Memory B cell (primary cell): ENCODE measurements at places on chromosomes 3 and 15.

DNA sequence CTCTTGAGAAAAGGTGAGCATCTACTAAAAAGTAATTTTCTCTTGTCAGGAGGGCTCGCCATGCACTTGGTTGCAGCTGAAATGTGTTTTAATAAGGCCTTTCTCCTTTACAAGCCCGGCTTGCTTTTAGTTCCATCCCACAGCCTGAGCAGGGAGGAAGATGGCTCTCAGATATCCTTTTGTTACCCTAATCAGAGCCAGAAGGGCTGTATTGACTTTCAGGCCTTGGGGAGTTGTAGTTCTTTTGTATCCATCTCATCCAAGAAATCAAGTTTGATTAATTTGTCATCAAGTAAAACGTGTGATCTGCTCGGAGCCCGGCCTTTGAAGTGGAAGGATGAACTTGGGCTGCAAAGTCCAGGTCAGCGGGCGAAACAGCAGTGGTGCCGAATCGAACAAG is 52.9 kb downstream of the EIF4E3 start:
- no peaks in the 10 kb centered on the region for H3K4me1 ChIP-seq
- no peak overlapping the region for H3K4me3 ChIP-seq
- H3K27ac ChIP-seq: no peak overlapping the region
- DNase-seq: no peak
- no peaks in the 10 kb centered on the region for H3K36me3 ChIP-seq

- peak overlapping the region; percentile 66 for H3K27ac ChIP-seq
- H3K4me3 ChIP-seq: peak overlapping the region; percentile 12
- no peaks in the 10 kb centered on the region for H3K27me3 ChIP-seq
- no peak for DNase-seq
These were observed 32.2 kb downstream of the MCTP2 start for GRCh38 chr15:94263341-94264273.

DNA sequence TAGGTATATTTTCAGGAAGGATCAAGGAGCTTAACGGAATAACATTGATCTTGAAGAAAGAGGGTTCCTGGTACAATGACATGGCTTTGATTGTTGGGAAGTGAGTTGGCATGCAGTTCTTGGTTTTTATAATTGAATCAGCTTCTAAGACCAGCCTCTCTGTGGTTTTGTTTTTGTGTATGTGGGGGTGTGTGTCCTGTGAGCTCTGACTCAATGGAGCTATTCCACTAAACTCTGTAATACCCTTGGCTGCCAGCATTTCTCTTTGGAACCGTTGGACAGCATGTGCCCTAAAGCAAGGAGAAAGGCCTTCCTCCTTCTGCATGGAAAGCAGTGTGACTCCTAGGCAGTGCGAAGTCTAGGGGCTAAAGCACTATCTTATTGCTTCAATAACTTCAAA is 124.8 kb downstream of the EDEM1 start:
- no peaks in the 10 kb centered on the region for H3K4me1 ChIP-seq
- no peaks in the 10 kb centered on the region for H3K27me3 ChIP-seq
- no peaks in the 10 kb centered on the region for H3K36me3 ChIP-seq
- no peak overlapping the region for H3K4me3 ChIP-seq
- H3K27ac ChIP-seq: no peak overlapping the region

GRCh38 chr3:152277198-152277597 is 8.5 kb downstream of the MBNL1 start:
- H3K4me1 ChIP-seq: peaks cover 56% of the 10 kb centered on the region
- H3K36me3 ChIP-seq: peaks cover 8% of the 10 kb centered on the region
- peak overlapping the region; percentile 3 for H3K4me3 ChIP-seq
- DNase-seq: no peak
- peak overlapping the region; percentile 56 for H3K27ac ChIP-seq

- no peak overlapping the region for H3K4me3 ChIP-seq
- no peak overlapping the region for H3K27ac ChIP-seq
- no peaks in the 10 kb centered on the region for H3K4me1 ChIP-seq
- DNase-seq: no peak
- H3K27me3 ChIP-seq: peaks cover 19% of the 10 kb centered on the region
- no peaks in the 10 kb centered on the region for H3K36me3 ChIP-seq
These were observed 96.4 kb downstream of the WNT7A start for GRCh38 chr3:13783476-13783875.

DNA sequence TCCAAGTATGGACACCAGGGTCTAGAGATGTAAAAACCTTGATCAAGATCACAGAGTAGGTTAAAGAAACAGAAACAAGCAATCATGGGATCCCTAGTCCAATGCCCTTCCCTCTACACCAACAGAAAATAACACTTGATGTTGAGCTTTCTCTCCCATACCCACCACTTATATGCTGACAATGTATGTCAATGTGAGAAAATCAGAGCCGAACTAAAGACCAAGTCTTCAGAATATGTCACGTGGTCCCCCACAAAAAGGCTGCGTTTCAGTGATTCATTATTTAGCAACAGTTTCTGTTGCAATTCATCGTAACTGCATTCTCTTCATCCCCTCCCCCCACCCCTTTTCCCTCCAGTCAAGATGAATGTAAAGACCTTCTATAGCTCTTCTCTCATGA is 278.9 kb upstream of the STT3B start:
- no peak for DNase-seq
- peaks cover 3% of the 10 kb centered on the region for H3K36me3 ChIP-seq
- peaks cover 4% of the 10 kb centered on the region for H3K4me1 ChIP-seq
- H3K27me3 ChIP-seq: peaks cover 6% of the 10 kb centered on the region
- H3K27ac ChIP-seq: no peak overlapping the region
- H3K4me3 ChIP-seq: no peak overlapping the region

- no peak overlapping the region for H3K4me3 ChIP-seq
- peaks cover 3% of the 10 kb centered on the region for H3K4me1 ChIP-seq
- H3K27ac ChIP-seq: peak overlapping the region; percentile 73
- no peaks in the 10 kb centered on the region for H3K27me3 ChIP-seq
- peaks cover 25% of the 10 kb centered on the region for H3K36me3 ChIP-seq
- DNase-seq: no peak
These were observed 112.5 kb downstream of the MYO9A start for GRCh38 chr15:72005483-72005882.

- H3K36me3 ChIP-seq: no peaks in the 10 kb centered on the region
- no peaks in the 10 kb centered on the region for H3K4me1 ChIP-seq
- H3K27me3 ChIP-seq: no peaks in the 10 kb centered on the region
- no peak for DNase-seq
- no peak overlapping the region for H3K27ac ChIP-seq
These were observed 17.5 kb upstream of the BCHE start for GRCh38 chr3:165854696-165855095.

GRCh38 chr15:32844118-32844711 is 126.4 kb downstream of the GREM1 start:
- H3K27me3 ChIP-seq: peaks cover 4% of the 10 kb centered on the region
- no peak for DNase-seq
- H3K36me3 ChIP-seq: no peaks in the 10 kb centered on the region
- peaks cover 9% of the 10 kb centered on the region for H3K4me1 ChIP-seq
- H3K4me3 ChIP-seq: no peak overlapping the region

- H3K27me3 ChIP-seq: no peaks in the 10 kb centered on the region
- peaks cover 23% of the 10 kb centered on the region for H3K36me3 ChIP-seq
- no peaks in the 10 kb centered on the region for H3K4me1 ChIP-seq
- DNase-seq: no peak
- H3K27ac ChIP-seq: no peak overlapping the region
These were observed 99.1 kb downstream of the NR1I2 start for GRCh38 chr3:119880966-119881365.

- no peak overlapping the region for H3K4me3 ChIP-seq
- H3K36me3 ChIP-seq: peaks cover 6% of the 10 kb centered on the region
- peaks cover 24% of the 10 kb centered on the region for H3K4me1 ChIP-seq
- H3K27ac ChIP-seq: no peak overlapping the region
These were observed 2.6 kb downstream of the SLMAP start for GRCh38 chr3:57758686-57759085.

DNA sequence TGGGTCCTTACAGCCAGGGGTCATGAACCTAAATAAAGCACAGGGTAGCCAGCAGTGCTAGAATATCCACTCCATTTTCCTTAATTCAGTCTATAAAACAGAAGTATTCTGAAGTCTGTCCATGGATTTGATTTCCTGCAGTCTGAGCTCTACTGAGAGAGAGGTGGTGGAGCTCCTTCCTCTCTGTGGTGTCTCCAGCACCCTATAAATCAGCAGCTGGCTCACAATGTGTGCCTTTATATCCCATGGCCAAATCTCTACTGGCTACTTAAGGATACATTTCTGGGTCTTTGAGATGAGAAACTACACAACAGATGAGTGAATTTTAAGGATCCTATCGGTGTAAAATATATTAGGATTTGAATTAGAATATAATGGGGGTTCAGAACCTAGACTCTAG is 339.9 kb upstream of the RBMS3 start:
- no peak for DNase-seq
- no peak overlapping the region for H3K27ac ChIP-seq
- H3K27me3 ChIP-seq: no peaks in the 10 kb centered on the region
- peaks cover 3% of the 10 kb centered on the region for H3K4me1 ChIP-seq

- peaks cover 2% of the 10 kb centered on the region for H3K36me3 ChIP-seq
- H3K4me3 ChIP-seq: peak overlapping the region; percentile 25
- no peaks in the 10 kb centered on the region for H3K27me3 ChIP-seq
- H3K27ac ChIP-seq: no peak overlapping the region
- DNase-seq: no peak
These were observed 35.2 kb upstream of the SIAH2 start for GRCh38 chr3:150798122-150798618.

DNA sequence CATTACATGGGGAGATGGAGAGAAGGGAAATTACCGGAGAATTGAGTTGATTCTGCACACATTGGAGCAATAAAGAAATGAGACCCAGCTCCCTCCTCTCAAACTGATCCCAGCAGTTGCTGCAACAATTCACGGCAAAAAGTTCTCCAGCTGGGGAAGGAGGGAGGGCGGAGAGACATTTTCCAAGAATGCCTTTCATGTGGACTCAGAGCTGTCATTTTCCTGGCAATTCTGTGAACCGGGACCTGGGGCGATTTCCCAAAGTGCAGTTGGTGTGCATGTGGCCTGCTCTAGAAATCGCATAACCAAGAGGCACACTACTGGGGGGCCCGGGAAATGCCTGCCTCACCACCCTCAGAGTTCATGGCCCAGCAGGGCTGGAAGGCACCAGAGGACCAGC is 48.7 kb upstream of the IREB2 start:
- H3K27ac ChIP-seq: no peak overlapping the region
- no peak for DNase-seq
- no peaks in the 10 kb centered on the region for H3K36me3 ChIP-seq
- no peaks in the 10 kb centered on the region for H3K4me1 ChIP-seq
- no peak overlapping the region for H3K4me3 ChIP-seq
- peaks cover 27% of the 10 kb centered on the region for H3K27me3 ChIP-seq

DNA sequence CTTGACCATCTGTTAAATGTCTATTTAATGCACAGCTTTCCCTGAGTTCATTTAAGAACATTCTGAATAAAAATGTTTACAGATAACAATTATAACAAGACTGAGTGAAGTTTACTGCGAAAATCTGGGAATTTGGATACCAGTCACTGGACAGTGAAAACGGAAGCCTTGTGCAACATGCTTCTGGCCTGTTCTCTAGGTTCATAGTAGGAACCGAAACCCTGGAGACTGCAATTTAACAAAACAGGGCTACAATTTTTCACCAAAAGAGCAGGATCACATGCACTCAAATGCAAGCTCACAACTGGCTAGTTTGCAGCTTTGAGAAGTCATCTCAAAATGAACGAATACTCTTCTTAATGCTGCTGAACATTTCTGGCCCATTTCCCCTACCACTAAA is 435.9 kb downstream of the NR2F2 start:
- DNase-seq: no peak
- no peaks in the 10 kb centered on the region for H3K36me3 ChIP-seq
- H3K4me1 ChIP-seq: no peaks in the 10 kb centered on the region
- no peak overlapping the region for H3K4me3 ChIP-seq

DNA sequence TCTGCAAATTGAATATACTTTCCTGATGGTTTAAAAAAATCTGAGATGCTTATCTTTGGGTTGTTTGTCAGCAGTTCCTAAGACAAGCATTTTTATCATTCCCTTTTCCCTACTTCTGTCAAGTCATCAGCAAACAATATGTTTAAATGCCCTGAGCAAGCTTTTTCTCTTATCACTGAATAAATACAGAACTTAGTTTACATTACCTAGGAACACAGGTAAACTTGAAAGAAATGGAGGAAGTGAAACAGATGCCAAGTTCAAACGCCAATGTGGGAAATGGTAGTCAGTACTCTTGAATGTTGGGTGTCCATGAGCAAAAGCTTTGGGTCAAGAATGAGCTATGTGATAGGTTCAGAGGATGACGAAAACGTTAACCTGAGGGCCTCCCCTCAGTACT is 17.2 kb upstream of the TCAIM start:
- no peaks in the 10 kb centered on the region for H3K4me1 ChIP-seq

DNA sequence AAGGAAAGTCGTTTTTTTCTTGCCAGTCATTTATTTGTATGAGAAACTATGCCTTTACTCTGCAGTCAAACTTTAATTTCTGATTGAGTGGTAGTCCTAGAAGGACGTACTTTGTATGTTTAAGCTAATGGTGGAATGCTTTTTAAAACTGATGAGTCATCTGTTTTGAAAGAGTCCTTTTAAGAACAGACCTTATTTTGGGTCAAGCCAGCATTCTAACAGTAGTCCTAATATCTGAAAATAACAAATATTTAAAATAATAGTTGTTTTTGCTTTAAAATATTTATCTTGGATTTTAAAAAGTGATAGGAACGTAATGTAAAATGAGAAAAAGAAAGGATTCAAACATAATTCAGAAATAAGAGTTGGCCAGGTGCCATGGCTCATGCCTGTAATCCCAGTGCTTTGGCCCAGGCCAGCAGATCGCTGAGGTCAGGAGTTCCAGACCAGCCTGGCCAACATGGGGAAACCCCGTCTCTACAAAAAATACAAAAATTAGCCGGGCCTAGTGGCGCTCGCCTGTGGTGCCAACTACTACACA is 1.3 kb upstream of the LRRC58 start:
- H3K4me1 ChIP-seq: peaks cover 22% of the 10 kb centered on the region
- peaks cover 4% of the 10 kb centered on the region for H3K36me3 ChIP-seq
- peak overlapping the region; percentile 91 for H3K27ac ChIP-seq
- H3K27me3 ChIP-seq: no peaks in the 10 kb centered on the region
- DNase-seq: no peak
- peak overlapping the region; percentile 56 for H3K4me3 ChIP-seq

DNA sequence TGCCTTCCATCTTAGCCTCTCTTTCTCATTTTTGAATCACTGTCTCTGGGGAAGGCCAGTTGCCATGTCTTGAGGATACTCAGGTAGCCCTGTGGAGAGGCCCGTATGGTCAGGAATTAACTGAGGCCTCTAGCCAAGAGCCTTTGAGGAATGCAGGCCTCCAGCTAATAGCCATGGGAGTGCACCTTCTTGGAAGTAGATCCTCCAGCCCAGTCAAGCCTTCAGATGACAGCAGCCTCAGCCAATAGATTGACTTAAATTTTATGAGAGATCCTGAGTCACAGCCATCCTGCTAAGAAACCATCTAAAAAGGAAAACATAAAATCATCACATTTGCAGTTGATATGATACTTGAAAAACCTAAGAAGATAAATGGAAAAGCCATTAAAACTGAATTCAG is 112.5 kb upstream of the BNIP2 start:
- H3K4me3 ChIP-seq: no peak overlapping the region
- no peak overlapping the region for H3K27ac ChIP-seq
- no peak for DNase-seq
- H3K27me3 ChIP-seq: peaks cover 7% of the 10 kb centered on the region
- no peaks in the 10 kb centered on the region for H3K36me3 ChIP-seq
